ENCODE measurements at places on chromosomes 1 and 21. TPM values are rescaled to one million over a fixed set of nuclear protein-coding genes. Genes with fewer than 3 reads are reported as not detected.

The PDPN gene
- total RNA-seq = 29.4 TPM

The GBP3 gene
- 1.6 TPM for total RNA-seq

GRCh38 chr1:28565726-28566125, 12.8 kb downstream of the TRNAU1AP start:
- peaks cover 98% of the 10 kb centered on the region for H3K36me3 ChIP-seq
- no peak overlapping the region for H3K27ac ChIP-seq
- H3K4me3 ChIP-seq = no peak overlapping the region

The KLF17 gene
- total RNA-seq = not detected

GRCh38 chr1:231161667-231162296, at the start of gene TRIM67:
Gene TRIM67 (plus strand): TSS chr1:231162058. CDS start chr1:231162970, 912 bp downstream.
- no peak within 1 kb of the TSS for H3K27ac ChIP-seq
- H3K27me3 ChIP-seq = peaks cover 7% of the 10 kb centered on the region
- peak within 1 kb of the TSS; percentile 60 for H3K4me3 ChIP-seq

DNA sequence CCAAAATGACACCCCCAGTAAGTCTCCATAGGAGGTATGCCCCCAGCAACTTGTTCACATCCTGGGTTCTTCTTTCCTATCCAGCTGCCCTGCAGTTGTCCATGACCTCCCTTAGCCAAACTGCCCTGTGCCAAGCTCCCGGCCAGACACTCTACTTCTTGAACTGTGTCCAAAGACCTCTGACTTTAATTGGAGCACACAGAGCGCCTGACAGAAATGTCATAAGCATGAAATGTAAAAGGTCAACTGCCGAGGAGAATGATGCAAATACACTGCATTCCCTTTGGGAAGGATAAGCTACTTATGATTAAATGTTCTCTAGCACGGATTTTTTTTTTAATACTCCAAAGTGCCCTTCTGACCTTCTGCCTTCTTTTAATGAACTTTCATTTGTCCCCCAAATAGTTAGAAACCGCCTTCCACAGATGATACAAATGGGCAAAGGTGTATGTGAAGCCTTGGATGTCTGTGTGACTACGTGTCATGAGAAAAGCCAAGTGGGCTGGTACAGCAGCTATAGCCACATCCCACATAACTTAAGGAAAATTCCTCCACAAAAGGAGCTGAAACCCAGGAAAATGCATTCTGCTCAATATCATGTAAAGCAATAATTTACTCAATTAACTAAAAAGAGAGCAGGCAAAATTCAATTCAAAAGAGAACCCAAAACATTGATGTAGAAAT, 26.8 kb downstream of the PALMD start:
- peaks cover 99% of the 10 kb centered on the region for H3K4me1 ChIP-seq
- H3K4me3 ChIP-seq = peak overlapping the region; percentile 35
- DNase-seq = peak; percentile 79
- H3K27ac ChIP-seq = peak overlapping the region; percentile 86

- no peak for DNase-seq
- no peaks in the 10 kb centered on the region for H3K27me3 ChIP-seq
- H3K36me3 ChIP-seq = no peaks in the 10 kb centered on the region
- no peaks in the 10 kb centered on the region for H3K4me1 ChIP-seq
These were observed 205.5 kb downstream of the RPS6KC1 start for GRCh38 chr1:213256438-213257087.

GRCh38 chr1:202281316-202282024, 60.3 kb downstream of the UBE2T start:
- peaks cover 2% of the 10 kb centered on the region for H3K4me1 ChIP-seq
- no peak for DNase-seq
- no peak overlapping the region for H3K27ac ChIP-seq
- H3K36me3 ChIP-seq = no peaks in the 10 kb centered on the region

The BMP8B gene
- 0.16 TPM for total RNA-seq

DNA sequence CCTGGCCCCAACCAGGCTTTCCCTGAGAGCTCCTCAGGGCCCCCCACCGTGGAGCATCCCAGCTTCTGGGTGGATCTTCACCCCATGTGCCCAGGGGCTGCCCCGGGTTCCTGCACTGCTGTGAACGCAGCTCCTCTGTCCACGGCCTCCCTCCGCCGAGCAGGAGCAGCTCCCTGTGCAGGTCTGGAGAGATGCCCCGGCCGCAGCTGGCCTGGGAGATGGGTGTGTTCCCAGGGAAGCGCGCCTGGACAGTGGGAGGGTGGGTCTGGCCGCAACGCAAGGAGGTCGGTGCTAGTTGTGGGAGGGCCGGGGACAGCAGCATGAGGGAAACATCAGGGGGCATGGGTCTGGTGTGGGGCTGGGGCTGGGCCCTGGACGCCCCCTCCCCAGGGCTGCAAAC, 71.3 kb downstream of the MORN1 start:
- H3K27me3 ChIP-seq = peaks cover 43% of the 10 kb centered on the region
- H3K36me3 ChIP-seq = no peaks in the 10 kb centered on the region
- no peak overlapping the region for H3K4me3 ChIP-seq
- peaks cover 15% of the 10 kb centered on the region for H3K4me1 ChIP-seq

- no peaks in the 10 kb centered on the region for H3K27me3 ChIP-seq
- H3K4me3 ChIP-seq = no peak within 1 kb of the TSS
- H3K4me1 ChIP-seq = no peaks in the 10 kb centered on the region
- no peak for DNase-seq
- H3K27ac ChIP-seq = no peak within 1 kb of the TSS
- no peaks in the 10 kb centered on the region for H3K36me3 ChIP-seq
These were observed at the start of gene CATSPER4 for GRCh38 chr1:26190373-26190987. Gene CATSPER4 (plus strand): TSS chr1:26190602. CDS start chr1:26190628, 26 bp downstream.

The EDARADD gene
- total RNA-seq = 0.25 TPM

All from psoas muscle (tissue), 8 donors.